Thoracic aorta (tissue), 2 donors: ENCODE measurements at places on chromosomes 16 and 17.

DNA sequence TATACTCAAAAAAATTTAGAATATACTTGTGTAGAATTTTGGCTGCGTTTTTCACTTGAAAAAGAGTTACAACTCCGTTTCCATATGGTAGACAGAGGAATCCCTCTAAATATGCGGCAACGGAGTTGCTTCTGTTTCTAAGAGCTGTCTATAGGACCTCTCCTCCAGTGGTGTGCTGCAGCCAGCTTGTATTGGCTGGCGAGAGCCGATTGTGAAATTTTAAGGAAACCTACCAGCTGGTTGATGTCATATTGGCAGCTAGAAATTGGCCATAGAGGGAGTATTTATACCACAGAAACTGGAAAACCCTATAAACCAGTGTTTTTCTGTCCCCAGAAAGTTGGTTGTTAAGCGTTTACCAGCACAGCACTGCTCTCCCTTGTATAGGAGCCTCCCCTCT, 655.8 kb upstream of the EEF2KMT start:
- no peak for DNase-seq

- no peak for DNase-seq
Observed at GRCh38 chr17:63498626-63499195, 21.9 kb downstream of the ACE start.

DNA sequence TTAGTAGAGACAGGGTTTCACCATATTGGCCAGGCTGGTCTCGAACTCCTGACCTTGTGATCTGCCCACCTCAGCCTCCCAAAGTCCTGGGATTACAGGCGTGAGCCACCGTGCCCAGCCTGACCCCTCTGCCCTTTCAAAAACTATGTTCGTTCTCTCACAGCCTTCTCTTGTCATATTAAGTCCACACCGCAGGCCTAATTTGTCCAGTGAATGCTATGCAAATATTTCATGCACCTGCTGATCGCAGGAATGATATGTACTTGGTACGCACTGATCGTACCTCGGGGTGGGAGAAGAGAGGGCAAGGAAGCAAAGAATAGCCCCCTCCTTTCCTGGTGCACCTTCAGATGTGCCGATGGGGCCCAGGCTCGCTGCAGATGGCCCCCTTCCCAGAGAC, 3.0 kb upstream of the BIRC5 start:
- DNase-seq, result no peak

DNA sequence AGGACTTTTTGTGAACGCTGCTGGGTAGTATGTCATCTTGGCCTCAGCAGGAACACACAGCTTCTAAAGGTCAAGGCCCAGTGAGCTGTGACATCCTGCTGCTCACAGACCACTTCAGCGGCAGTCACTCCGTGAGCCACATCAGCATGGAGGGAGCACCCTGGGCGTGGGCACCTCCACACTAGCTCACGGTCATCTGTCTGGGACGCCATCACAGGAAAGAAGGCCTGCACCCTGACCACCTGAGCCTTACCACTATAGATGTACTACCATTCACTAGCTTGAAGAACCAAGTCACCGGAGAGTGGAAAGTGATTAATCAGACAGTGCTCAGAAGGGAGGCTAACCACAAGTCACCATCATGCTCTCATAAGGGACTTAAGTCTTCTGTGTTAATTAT, 3.3 kb downstream of the AXIN1 start:
- DNase-seq, result no peak

- DNase-seq, result no peak
Observed at GRCh38 chr17:31313982-31314781, at the start of gene EVI2B. EVI2B (minus strand) TSS chr17:31314054; CDS start chr17:31305609, 8,445 bp downstream.

DNA sequence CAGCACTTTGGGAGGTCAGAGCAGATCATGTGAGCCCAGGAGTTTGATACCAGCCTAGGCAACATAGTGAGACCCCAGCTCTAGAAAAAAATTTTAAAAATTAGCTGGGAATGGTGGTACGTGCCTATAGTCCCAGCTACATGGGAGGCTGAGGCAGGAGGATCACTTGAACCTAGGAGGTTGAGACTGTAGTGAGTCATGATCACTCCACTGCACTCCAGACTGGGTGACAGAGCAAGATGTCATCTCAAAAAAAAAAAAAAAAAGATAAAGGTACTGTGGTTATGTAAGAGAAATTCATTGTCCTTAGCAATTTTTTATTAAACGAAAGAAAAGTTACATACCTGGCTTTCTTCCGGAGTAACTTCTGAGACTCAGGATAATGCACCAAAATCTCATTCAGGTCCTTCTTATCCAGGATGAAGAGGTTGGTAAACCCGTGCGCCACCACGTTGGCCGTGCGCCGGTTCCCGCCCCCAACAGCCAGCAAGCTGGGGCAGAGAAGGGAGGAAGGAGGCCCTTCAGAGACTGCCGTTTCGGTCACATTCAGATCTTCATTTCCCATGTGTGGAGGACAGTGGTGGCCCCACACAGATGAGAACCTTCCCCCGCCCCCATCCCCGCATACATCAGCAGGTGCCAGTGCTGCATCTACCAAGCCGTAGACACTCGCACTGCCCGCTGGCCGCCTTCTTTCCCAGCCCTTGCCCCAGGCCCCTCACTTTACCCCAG, 73.7 kb downstream of the CNGB1 start:
- no peak for DNase-seq

GRCh38 chr17:49452201-49452600, 37.5 kb upstream of the PHB1 start:
- no peak for DNase-seq

- no peak for DNase-seq
Observed at GRCh38 chr16:68088130-68088972, 3.2 kb downstream of the NFATC3 start.

DNA sequence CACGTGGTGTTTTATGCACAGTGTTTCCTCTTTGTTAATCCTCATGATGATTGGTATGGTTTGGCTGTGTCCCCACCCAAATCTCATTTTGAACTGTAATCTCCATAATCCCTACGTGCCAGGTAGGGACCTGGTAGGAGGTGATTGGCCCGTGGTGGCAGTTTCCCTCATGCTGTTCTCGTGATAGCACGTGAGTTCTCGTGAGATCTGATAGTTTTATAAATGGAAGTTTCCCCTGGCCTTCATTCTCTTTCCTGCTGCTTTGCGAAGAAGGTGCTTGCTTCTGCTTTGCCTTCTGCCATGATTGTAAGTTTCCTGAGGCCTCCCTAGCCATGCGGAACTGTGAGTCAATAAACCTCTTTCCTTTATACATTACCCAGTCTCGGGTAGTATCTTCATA, 115.8 kb downstream of the WWOX start:
- DNase-seq, result no peak

DNA sequence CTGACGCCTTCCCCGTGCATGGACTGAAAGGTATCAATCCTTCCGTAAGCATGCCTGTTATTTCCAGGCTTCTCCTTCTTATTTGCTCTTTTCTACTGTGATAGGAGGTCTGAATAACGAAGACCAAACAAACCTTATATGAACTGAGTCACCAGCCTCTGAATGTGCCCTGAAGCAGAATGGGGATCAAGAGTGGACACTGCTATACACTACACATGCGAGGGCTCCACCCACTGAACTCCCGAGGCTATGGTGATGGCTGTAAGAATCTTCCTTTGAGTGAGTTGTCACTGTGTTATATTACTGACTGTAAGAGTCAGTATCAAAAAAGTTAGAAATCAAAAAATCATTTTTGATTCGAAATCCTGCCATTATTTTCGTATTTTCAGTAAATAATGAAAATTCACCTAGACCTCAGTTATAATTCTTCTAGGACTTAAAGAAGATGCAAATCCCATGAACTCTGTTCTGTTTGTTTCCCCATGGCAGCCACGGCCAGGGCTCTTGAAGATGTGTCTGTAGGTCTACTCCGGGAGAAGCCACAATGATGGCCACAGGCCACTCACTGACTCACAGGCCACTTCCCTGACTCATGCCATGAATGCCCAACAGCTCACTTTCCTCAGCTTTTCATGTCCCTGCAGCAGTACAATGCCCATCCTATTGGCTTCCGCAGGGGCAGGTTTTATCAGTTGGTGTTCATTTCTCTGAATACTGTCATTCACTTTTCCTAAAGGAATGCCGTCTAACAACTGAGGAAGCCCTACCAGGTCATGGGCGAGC, 54.7 kb downstream of the ZZEF1 start:
- DNase-seq, result no peak

DNA sequence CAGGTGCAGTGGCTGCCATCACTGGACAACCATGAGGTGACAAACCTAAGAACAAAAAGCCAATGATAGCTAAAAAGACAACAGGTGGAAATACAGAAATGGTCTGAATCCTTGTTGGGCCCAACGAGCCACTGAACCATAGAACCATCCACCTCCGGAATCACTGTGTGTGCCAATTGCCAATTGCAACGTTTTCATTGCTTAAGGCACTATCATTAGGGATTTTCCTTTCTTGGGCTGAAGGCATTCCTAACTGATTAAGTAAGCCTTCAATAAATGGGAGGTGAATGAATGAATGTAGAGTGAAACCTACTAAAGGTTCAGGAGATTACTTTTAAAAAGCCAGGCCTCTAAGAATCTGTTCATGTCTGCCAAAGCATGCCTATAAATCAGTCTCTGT, 3.6 kb downstream of the USP31 start:
- no peak for DNase-seq

GRCh38 chr16:568401-569258, 1.1 kb upstream of the PIGQ start:
- DNase-seq, result no peak

GRCh38 chr16:12147681-12148080, 171.1 kb downstream of the SNX29 start:
- DNase-seq, result no peak

- DNase-seq, result no peak
Observed at GRCh38 chr17:67164302-67164701, 80.7 kb downstream of the HELZ start.

DNA sequence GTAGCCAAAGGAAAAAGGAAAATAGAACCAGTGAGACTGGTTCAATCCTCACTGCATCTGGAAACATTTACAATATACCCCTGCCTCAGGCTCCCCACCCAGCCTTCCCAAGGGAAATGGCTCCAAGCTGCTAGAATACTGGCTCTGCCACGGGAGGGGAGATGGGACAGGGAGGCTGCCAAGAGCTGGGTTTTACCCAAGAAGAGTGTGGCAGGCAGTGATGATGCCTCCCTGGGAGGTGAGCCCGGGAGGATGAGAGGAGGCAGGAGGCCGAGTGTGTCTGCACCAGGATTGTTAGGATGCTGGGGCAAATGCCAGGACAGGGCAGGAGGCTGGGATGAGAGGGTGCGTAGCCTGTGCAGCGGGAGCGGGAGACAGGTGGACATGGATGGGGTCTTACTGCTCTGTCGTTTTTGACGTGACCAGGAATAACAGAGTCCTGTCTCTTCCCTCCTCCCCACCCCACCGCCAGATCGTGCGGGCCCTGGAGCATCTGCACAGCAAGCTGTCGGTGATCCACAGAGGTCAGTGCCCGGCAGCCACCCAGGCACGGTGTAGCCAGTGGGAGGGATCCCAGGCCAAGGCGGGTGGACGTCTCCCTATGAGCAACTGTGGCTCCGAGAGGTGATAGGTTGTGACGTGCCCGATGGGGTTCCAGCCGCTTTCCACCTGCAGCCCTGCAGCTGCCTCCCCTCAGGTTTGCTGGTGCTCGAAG, 18.4 kb downstream of the MAP2K3 start:
- no peak for DNase-seq

GRCh38 chr17:49349541-49349940, 12.5 kb downstream of the ZNF652 start:
- no peak for DNase-seq

GRCh38 chr17:58006560-58006923, 504 bp downstream of the SRSF1 start:
- DNase-seq, result peak; percentile 55

DNA sequence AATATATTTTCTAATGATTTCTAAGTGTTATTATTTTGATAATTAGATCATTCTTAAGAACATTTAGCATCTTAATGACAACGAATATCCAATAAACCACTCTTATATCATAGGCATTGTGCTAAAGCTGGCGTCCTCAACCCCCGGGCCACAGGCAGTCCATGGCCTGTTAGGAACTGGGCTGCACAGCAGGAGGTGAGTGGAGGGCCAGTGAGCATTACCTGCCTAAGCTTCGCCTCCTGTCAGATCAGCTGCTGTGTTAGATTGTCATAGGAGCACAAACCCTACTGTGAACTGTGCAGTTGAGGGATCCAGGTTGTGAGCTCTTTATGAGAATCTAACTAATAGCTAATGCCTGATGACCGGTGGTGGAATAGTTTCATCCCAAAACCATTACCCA, 3.7 kb downstream of the DUXB start:
- DNase-seq, result no peak

- DNase-seq, result no peak
Observed at GRCh38 chr16:19092653-19093410, 20.9 kb upstream of the ITPRIPL2 start.

- no peak for DNase-seq
Observed at GRCh38 chr17:61897548-61898180, 30.1 kb downstream of the INTS2 start.

- DNase-seq, result no peak
Observed at GRCh38 chr17:56815711-56816110, 18.0 kb downstream of the C17orf67 start.

GRCh38 chr16:11291091-11291703, 10.1 kb upstream of the PRM1 start:
- no peak for DNase-seq

DNA sequence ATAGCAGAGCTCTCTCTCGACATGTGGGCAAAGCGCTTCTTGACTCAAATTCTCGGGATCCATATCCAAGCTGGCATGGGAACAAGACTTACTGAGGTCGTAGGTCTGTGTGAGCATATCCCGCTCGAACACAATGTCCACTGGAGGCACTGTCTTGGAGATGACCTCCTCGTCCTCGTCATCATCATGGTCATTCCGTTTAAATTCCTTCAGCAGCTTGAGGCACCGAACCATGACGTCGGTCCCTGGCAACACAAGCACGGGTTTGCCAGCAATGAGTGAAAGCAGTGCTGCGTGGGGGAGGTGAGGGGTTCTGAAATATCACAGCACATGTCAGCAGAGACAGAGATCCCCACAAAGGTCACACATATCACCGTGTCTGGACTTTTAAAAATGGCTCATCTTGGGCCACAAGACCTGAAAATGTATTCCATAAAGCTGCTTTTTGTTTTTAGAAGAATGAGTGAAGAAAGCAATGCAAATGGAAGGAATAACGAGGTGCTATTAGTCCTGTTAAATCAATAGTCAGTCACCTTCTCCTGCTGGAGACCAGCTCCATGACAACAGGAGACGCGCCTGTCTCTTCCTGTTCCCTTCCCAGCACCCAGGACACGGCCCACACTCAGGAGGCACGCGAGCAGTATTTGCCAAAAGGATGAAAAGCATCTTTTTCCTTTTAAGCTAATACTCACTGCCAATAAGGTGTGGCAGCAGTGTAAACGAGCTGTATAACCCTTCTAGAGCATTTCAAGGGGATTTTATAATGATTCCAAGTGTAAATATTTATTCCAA, 37.9 kb downstream of the GTF3C1 start:
- no peak for DNase-seq
